ENCODE measurements at places on chromosomes 4 and X. TPM values are rescaled to one million over a fixed set of nuclear protein-coding genes. Genes with fewer than 3 reads are reported as not detected.
A peak's percentile ranks its signal among the peaks of the same experiment; 100 is the strongest.

- no peak for DNase-seq
These were observed 27.1 kb upstream of the REST start for GRCh38 chr4:56880572-56880971.

GRCh38 chr4:54473077-54473545 is 184.6 kb upstream of the KIT start:
- DNase-seq: peak; percentile 47

DNA sequence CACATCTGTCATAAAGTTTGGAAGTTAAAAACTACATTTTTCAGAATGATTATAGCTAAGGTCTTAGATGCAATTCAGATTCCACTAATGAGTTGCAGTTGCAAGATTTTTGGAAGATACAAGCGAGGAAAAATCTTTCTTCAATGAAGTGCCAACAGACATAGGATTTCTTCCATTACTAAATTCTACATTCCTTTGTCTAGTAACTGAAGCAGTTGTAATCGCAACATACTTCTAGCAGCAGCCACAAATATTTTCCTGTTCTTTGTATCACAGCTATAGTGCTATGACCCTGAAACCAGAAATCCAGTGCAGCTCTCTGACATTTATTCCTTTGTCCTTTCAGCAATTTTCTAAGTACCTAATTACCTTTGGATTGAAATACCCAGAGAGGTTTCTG is 225.2 kb upstream of the SLIT2 start:
- no peak for DNase-seq

CABS1 gene
- not detected for total RNA-seq

SORCS2 gene
- total RNA-seq: 4.4 TPM
